ENCODE measurements at places on chromosomes 2 and 18. TPM values are rescaled to one million over a fixed set of nuclear protein-coding genes. Genes with fewer than 3 reads are reported as not detected.

Gene MLPH
- polyA plus RNA-seq = 1.1 TPM

Gene KCNS3
- 5.4 TPM for polyA plus RNA-seq

- DNase-seq = no peak
Measured at GRCh38 chr2:25602333-25602723, 71.0 kb downstream of the DTNB start.

- no peak for DNase-seq
Measured at GRCh38 chr2:20618468-20618885, 32.4 kb downstream of the HS1BP3 start.

All from right renal cortex interstitium (tissue), 3 donors.